Stimulated activated CD4-positive, alpha-beta T cell treated with anti-CD3 and anti-CD28 coated beads, Interleukin-1b, Interleukin-23, amount 100 ng/mL, for 48 hours (primary cell): ENCODE measurements at places on chromosomes 16 and 17.

DNA sequence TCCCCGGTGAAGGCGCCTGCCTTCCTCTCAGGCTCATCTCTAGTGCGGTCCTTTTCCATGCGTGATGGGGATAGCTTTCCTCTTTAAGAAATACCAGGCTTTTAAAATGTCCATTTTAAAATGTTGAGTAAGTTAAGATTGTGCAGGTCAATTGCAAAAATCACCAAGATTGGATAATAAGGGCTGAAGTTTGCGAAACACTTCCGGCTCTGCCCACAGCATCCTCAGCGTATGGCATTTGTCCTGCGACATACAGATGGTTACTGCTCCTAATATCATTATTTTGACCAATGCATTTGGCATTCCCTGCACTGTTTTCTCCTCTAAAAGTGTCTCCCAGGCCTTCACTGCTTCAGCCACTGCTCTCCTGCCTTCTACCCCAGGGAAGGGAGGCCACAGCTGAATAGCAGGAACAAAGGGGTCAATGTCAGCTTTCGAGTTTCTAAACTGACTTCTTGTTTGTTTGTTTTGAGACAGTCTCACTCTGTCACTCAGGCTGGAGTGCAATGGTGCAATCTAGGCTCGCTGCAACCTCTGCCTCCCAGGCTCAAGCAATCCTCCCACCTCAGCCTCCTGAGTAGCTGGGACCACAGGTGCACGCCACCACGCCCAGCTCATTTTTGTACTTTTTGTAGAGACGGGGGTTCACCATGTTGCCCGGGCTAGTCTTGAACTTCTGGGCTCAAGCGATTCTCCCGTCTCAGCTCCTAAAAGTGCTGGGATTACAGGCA lies 91.9 kb downstream of the CRISPLD2 start:
- no peak for DNase-seq

- DNase-seq = peak; percentile 50
These were observed at the start of gene PGAP6 for GRCh38 chr16:381789-382717. TSS of gene PGAP6 (minus strand) at chr16:381978. CDS start at chr16:381821, 157 bp downstream.

DNA sequence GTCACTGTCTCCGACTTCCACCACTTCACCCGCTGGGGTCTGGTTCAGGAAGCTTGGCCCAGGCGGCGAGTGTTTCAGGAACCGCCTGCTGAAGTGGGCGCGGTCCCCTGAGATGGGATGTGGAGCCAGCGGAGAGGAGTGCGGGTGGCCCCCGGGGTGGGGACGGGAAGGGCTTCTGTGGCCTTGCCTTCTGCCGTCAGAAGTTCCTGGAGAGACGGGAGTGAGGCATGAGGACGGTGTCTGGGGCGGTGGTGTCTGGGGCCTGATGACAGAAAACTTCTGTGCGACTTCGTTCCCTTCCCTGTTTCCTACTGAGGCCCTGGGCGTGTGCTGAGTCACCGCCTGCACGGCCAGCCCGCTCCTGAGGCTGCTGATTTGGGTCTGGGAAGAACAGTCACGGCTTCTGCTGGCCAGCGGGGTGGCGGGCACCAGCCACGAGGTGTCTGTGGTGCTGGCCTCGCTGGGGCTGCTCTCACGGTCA lies 12.3 kb upstream of the NLRC3 start:
- no peak for DNase-seq

GRCh38 chr17:48550502-48551213 lies 5.7 kb upstream of the HOXB2 start:
- no peak for DNase-seq

DNA sequence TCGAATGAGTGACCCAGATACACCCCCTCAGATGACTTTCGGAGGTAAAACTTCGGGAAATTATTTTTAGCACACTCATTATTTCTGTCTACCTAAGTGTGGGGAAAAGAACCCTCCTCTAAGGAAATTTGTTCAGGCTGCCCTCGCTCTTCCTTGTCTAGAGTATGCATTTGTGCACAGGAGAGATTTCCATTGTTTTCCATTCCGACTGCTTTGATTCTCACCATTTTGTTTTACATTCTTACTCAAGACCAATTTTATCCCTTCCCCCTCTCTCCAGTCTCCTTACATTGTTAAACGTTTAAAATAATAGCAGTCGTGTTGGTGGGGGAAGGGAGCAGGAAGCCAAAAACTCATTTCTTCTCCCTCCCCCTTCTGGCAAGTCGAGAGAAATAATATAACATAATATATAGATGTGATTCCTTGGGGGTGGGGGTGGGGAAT lies 1.5 kb upstream of the CHD3 start:
- DNase-seq = no peak

GRCh38 chr16:81435103-81435502 lies 9.5 kb upstream of the CMIP start:
- no peak for DNase-seq

DNA sequence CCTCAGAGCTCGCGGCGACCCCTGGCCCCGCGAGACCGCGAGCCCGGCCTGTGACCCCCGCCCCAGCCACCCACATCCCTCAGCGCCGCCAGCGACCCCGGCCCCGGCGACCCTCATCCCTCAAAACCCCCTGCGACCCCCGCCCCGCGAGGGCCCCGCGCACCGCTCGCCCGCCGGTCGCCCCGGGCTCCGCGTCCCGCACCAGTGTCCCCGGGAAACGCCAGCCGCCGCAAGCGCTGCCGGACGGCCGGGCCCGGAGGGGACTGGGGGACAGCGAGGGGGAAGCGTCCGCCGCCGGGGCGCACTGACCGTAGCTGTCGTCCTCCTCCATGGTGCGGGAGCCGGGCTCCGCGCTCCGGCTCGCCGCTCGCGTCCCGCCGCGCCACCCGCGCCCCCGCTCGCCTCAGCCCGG lies at the start of gene CYTH1:
Gene CYTH1, minus strand, starts transcription at position 381 of the 412 bp plus-strand sequence. Its CDS starts 50 bp downstream, at position 331.
- DNase-seq = no peak

GRCh38 chr17:68820825-68821481 lies 134.2 kb downstream of the ABCA8 start:
- no peak for DNase-seq

DNA sequence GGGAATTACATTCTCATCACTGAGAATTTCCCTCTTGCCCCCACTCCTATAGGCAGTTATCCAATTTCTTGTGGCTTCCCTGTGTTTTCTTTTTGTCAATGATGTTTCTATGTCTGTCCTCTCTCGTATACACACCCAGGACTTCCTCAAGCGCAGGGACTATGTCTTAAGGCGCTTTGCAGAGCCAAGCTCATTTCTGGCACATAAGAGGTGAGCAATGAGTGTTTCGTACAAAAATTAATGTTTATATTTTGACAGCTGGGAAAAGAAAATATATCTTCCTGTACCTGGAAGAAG lies 947 bp downstream of the DDX42 start:
- no peak for DNase-seq

DNA sequence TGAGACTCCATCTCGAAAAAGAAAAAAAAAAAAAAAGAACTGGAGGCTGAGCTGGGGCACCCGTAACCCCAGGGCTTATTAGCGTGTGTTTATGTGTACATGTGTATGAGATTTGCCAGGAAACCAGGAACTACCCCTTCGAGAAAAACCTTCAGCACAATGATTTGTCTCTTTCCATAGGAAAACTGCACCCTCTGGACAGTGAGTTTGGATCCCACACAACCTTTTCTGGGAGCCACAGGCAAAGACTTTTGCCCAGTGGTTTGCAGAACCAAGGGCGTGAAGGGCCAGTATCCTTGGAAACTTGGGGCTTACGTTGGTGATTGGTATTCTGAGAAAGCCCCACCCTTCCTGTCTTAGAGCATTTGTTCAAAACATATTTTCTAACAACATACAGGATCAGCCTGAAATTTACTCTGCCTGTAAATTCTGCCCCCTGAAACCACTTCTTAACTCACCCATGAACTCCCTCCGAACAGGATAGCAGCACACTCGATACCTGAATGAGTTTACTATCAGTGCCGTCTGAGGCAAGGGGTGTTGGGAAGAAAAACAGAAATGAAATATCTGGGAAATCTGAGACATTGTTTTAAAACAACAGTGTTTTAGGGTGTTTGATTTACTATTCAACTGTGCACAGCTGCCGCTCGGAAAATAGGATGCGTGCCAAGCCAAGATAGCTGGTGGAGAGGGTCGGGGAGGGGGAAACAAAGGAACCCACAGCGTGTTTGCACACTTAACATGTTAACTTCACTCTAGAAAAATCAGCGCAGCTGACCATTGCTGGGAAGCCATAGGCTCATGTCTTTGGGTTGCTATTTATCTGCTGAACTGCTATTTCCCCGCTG lies 40.2 kb upstream of the MAF start:
- DNase-seq = no peak

GRCh38 chr16:89890886-89891657 lies 17.7 kb downstream of the TCF25 start:
- no peak for DNase-seq

DNA sequence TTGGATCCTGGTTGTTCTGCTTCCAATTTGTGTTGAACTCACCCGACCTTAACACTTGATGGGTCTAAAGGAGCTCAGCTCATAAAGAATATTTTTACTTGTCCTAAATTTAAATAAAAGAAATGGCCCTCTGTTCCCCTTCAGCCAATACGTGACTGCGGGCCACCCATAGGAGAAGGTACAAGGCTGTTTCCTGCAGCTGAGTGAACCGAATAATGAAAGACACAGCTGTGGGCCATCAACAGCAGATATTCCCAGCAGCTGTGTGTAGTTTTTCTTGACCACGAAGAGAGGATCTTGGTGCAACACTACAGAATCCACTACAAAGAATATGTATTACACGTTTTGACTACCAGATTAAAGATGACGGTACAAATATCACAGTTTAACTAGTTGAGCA lies 1431.6 kb downstream of the CDH11 start:
- DNase-seq = no peak

DNA sequence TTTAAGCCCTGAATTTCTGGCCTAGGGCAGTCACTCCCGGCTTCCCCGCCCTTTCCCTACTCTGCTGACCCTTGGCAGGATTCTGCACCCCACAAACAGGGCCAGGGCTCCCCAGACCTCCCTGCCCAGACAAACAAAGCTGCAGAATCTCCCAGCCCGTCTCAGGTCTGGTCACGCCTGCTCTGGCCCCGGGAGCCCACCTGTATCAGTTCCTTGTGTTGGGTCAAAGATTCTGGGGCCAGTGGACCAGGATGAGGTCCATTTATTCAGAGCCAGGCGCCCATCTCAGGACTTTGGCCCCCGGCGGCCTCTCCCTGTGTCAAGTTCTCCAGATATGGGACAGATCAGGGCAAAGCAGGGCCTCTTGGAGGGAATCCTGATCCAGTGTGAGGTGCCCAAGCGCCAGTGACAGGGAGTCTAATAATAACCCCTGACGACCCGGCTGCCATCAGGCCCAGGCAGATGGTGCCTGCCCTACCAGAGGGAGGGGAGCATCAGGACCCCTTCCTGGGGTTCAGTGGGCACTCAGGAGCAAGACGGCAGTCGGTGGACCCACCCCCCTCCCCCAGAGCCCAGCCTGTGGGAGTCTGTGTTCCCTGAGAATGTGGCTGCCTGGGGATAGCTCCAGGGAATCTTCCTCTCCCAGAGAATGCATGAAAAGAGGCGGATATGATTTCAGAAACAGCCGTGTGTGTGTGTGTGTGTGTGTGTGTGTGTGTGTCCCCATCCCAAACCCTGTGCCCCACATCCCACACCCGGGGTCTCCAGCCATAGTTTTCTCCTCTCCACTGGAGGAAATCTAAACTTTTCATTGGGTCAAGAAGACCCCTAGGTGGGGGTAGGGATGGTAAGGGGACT lies 1.3 kb downstream of the TTYH2 start:
- no peak for DNase-seq

GRCh38 chr17:57597531-57598453 lies 147.3 kb downstream of the CCDC182 start:
- no peak for DNase-seq

DNA sequence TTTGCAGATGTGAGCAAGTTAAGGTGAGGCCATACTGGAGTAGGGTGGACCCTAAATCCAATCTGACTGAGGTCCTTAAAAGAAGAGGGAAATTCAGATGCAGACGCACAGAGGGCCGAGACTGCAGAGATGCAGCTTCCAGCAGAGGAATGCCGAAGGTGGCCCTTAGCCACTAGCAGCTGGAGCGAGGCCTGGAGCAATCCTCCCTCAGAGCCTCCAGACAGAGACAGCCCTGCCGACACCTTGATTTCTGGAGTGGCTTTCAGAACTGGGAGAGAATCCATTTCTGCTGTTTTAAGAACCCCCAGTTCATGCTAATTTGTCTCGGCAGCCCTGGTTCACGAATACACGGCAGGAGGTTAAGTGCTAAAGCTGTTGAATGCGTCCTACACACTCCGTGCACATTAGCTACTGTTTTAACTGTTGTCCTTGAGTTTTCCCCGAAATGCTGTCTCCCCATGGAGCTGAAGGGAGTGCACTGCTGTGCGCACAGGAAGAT lies 135.5 kb downstream of the IRF8 start:
- no peak for DNase-seq

- no peak for DNase-seq
These were observed 2.9 kb downstream of the RGS11 start for GRCh38 chr16:272633-273546.

- no peak for DNase-seq
These were observed 114.5 kb downstream of the SMG6 start for GRCh38 chr17:2188971-2189630.

DNA sequence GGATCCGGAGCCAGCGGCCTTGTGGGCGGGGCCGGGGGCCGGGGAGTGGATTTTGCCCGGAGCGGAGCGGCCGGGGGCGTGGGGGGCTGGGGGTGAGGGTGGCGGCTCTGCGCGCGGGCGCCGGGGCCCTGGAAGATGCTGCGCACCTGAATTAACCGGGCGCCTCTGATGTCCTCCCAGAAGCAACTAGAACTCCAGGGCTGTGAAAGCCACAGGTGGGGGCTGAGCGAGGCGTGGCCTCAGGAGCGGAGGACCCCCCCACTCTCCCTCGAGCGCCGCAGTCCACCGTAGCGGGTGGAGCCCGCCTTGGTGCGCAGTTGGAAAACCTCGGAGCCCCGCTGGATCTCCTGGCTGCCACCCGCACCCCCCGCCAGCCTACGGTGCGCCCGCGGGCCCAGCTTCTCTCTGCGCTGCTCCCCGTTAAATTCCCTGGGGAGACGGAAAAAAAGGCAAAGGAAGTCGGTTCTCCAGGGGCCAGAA lies 549 bp downstream of the SLC26A11 start:
- no peak for DNase-seq

- no peak for DNase-seq
These were observed 180.5 kb downstream of the ZNF423 start for GRCh38 chr16:49675413-49675812.

GRCh38 chr16:46828292-46828691 lies 2.7 kb downstream of the C16orf87 start:
- no peak for DNase-seq

GRCh38 chr17:63295288-63295687 lies 150.8 kb downstream of the CYB561 start:
- no peak for DNase-seq

DNA sequence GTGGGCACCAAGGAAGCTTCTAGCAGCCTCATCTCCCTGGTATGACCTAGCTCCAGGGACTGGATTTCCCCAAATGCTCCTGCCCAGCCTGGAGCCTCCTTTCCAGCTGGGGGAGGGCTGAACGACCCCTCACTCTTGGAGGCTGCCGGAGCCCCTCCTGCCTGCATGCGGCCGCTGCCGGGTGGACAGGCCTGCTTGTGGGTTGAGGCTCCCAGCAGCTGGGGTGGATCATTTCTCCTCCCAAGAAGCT lies 213.6 kb downstream of the SEC14L1 start:
- DNase-seq = no peak
